Stimulated activated CD4-positive, alpha-beta T cell treated with anti-CD3 and anti-CD28 coated beads, TNF-alpha, amount 100 ng/mL, for 24 hours (primary cell): ENCODE measurements at places on chromosomes 3 and 15.

- no peak for DNase-seq
Measured at GRCh38 chr3:20250314-20250713, 64.3 kb upstream of the SGO1 start.

GRCh38 chr3:19029837-19030521 lies 118.3 kb upstream of the KCNH8 start:
- DNase-seq, result no peak

DNA sequence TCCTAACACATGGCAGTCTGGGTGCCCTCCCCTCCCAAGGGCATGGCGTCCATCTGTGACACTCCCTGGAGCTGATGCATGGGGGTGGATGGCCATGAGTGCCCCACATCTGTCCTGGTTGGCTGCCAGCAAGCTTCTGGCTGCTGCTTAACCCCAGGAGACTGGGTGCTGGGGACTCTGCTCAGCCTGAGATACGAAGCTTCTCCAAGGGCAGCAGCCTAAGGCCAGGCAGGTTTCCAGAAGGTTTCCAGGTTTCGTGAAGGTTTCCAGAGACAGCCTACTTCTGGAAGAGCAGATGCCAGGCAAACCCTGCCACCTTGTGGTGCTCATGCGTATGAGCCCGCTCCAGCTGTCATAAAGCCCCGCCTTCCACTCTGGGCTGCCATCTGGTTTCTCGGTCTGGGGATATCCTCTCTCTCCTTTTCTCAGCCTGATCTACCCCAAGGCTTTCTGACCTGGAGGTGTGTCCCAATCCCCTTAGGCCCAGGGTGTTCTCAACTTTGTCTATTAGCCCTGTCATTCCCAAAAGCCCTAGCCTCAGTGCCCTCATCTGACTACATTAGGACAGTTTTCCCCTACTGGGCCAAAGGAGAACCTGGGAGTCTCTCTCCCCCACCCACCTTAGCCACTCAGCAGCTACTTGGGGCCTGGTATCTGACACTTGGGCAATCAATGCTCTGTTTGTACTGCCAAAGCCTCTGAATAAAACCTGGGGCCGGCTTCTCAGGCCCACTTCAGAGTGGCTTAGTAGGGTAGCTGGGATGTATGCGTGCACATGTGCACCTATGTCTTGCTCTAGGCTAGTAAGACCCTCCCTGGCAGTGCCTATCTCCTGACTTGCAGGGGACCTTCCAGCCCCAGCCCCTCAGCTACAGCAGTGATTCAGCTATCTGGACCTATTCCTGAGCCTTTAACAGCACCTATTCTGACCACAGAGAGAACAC lies 12.0 kb downstream of the MRPL46 start:
- no peak for DNase-seq

GRCh38 chr15:78265137-78265460 lies 737 bp downstream of the DNAJA4 start:
- no peak for DNase-seq

DNA sequence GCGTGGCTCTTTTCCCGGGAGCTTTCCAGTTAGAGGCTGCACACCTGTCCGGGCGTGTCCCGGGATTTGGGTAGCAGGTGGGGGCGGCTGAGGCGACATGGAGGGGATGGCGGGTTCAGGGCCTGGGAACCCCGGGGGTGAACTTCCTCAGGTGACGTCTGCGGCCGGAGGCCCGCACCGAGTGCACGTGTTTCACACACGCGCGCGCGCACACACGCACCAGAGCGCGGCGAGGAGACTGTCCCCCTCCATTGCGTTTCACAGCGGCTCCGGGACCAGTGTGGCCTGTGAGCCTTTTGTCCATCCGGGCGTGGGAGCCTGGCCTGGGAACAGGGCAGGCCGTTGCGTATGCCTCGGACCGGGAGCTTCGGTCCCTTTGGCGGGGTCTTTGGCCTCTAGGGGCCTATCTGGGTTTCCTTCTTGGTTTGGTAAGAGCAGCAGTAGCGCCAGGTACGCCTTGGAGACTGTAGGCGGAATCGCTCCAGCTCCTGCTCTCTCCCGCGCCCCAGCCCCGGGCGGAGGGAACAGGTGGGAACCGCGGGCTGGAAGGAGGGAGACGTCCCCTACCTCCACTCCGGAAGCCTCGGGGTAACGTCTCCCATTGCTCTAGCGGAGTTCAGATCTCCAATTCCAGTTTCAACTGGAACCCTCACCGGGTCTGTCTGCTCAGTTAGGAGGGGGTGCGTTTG lies 220.0 kb downstream of the MEIS2 start:
- no peak for DNase-seq

GRCh38 chr3:188165596-188165995 lies 11.6 kb downstream of the LPP start:
- no peak for DNase-seq

DNA sequence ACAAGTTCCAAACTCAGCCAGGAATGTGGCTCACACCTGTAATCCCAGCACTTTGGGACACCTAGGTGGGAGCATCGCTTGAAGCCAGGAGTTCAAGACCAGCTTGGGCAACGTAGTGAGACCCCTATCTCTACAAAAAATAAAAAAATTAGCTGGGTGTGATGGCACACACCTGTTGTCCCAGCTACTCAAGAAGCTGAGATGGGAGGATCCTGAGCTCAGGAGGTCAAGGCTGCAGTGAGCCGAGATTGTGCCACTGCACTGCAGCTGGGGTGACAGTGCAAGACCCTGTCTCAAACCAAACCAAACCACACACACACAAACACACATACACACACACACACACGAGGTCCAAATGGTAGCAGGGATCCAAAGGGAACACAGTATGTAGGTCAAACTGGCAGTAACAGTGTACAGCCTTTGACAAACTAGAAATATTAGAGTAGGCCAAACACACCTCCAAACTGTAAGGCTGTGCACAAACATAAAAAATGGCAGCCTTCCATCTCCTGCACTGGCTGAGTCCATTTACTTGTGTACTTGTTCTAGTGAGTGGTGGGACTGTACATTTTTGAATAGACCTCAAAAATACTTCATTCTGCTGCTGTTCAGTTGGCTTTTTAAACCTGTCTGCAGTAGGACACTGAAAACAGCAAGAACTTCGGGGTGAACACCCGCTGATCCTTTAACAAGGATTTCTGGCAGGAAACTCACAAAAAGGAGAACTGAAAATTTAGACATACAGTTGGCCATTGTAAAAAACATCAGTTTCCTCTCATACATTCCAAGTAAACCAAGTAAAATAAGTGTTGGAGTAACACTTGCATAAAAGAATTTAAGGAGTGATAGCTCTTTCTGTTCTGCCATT lies 33.6 kb downstream of the INTS14 start:
- no peak for DNase-seq

- no peak for DNase-seq
Measured at GRCh38 chr15:47398594-47398993, 318.7 kb upstream of the SEMA6D start.

DNA sequence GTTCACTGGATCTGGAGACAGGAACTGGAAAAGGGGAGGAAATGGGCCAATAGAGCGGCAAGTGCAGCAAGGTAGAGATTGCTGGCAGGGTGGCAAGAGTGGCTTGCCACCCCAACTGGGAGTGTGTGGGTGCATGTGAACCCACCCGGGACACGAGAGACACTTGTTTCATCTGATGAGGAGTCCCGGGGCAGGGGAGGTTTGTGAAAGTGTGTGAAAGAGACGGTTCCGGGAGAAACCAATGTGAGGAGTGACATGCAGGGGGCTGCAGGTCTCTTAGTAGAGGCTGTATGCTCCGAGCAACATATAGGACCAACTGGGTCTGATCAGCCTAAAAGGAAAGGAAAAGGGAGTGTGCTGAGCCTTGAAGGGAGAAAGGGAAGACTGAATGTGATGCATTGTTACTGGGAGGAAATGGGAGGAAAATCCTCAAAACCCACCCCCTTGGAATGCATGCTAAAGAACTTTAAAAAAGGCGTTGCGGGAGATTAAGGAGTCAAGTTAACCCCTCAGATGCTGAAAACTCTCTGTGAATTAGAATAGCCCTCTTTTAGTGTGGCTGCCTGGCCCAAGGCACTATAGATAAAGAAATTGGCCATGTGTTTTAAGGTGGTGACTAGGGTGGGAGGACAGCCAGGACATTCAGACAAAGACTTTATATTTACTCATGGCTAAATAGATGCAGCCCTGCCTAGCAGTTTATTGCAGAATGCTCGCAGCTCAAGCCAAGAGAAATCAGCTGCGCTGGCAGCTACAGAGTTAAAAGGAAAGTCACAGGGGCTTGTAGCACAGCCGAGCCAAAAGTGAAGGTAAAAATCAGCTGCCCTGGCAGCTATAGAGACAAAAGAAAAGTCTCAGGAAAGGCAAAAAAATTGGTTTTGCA lies 9.1 kb upstream of the SLC9C1 start:
- no peak for DNase-seq

- DNase-seq, result no peak
Measured at GRCh38 chr3:32596909-32597369, 26.3 kb upstream of the DYNC1LI1 start.

DNA sequence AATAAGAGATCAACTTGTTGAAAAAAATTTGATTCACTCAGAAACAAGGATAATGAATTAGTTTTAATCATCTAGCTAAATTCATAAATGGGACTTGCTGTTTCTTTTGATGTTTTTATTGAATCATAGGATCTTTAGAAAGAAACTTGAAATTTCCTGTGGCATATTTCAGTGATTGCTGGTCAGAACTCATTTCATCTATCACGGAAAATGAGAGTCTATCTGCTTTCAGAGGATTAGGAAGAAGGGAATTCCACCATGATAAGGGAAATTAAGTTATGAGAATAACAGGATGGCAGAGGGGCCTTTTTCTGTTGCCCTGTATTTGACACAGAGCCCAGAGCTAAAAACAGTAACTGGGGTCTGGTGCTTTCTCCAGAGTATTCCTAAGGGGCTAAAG lies 44.9 kb upstream of the CCNL1 start:
- no peak for DNase-seq

- DNase-seq, result no peak
Measured at GRCh38 chr3:161914703-161915417, 418.3 kb downstream of the OTOL1 start.

- no peak for DNase-seq
Measured at GRCh38 chr3:71447803-71448202, 135.7 kb downstream of the FOXP1 start.

DNA sequence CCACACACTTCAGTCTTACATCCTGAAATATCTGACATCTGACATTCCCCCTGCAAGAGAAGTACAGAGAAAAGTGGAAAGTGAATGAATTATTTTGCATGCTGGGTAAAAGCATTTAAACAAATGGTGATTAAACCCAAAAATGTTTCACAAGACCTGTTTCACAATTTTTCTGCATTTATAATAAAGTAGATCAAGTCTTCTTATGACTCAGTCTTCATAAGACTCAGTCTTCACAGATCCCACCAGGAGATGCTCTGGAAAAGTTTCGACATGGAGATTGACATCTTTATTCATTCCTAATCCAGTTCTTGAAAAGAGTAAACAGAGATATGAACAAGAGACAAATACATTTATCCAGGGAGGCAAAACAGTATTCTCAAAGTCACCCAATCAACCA lies 13.2 kb upstream of the EDC3 start:
- DNase-seq, result no peak

- no peak for DNase-seq
Measured at GRCh38 chr15:90497912-90498311, 31.8 kb upstream of the CRTC3 start.

DNA sequence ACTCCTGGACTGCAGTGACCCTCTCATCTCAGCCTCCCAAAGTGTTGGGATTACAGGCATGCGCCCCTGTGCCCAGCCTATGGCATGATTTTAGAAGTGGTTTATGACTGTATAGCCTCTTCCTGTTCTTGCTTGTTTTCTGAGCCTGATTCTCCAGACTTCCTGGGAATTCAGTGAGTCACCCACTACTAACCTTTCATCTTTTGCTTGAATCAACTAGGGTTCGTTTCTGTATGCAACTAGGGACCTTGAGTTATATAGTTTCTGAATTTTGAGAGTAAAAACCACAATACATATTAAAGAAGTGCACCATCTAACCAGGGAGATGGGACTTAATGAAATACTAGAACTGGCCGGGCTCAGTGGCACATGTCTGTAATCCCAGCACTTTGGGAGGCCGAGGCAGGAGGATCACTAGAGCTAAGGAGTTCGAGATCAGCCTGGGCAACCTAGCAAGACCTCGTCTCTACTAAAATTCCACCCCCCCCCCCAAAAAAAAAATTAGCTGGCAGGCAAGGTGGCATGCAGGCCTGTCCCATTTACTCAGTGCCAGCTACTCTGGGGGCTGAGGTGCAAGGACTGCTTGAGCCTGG lies 76.0 kb downstream of the ZNF609 start:
- no peak for DNase-seq

DNA sequence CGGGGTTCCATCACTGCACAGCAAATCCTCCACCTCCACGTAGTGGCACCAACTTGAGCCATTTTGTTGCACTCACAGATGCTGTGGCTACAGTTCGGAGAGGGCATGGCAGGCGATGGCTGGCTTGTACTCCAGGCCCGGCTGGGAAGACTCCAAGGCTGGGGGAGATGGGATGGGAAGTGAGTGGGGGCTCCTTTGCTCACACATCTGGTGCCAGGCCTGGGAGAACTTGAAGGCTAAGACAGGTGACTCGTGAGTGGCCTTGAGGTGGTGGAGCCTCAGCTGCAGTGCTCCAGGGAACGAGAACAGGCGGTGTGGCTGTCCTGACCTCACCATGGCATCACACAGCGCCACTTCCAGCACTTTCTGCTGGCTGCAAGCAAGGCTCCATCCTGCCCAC lies 87.9 kb downstream of the PLXNA1 start:
- no peak for DNase-seq

- DNase-seq, result no peak
Measured at GRCh38 chr3:169815590-169816150, 3.0 kb upstream of the LRRC34 start.

DNA sequence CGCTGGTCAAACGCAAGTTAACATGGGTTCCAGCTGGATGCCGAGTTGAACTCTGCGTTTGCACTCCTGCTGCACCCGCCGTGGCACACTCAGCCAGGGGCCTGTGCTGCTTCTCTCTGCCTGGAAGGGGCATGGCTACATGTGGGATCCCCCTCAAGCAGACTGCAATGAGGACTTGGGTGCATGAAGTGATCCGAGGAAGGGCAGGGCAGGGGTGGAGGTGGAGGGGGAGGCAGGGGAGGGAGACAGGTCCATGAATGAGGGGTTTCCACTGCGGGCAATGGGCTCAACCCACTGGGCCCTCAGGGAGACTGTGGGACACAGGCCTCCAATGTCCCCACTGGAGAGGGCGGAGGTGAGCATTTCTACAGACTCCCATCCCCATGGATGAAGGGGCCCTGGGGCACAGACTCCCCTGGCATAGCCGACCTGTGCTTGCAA lies 141.6 kb upstream of the MEF2A start:
- DNase-seq, result no peak

- DNase-seq, result no peak
Measured at GRCh38 chr3:183699238-183699947, 1.8 kb downstream of the YEATS2 start.
